ENCODE measurements at places on chromosomes 3 and 15.

DNA sequence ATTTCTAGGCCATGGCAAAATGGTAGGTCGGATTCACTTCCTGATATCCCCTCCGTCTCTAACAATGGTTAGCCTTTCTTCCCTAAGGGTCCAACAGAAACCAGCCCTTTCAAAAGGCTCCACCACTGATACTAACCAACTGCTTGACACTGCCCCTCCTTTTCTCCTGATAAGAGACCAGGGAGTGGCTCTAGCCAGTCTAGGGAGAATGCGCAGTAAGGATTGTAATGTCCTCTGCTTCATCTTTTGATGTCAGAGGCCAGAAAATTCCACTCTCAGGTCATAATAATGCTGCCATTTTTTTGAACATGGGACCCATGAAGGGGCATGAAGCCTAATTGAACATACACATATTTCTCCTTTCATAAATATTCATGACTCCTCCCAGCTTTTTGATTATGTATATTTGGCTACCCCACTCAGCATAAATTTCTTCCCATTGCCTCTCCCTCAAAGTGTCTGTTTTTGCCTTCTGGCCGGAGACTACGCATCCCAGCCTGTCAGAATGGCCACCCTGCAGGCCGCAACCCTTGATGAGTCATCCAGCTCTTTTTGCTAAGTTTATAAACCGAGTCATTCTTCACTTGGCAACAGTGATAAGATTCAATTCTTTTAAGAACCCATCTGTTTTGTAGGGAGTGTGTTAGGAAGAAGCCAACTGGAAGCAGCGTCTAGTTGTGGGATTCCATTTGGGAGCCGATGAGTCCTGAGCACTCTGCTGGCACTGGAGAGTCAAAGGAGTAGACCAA, 189.0 kb upstream of the MCTP2 start:
- DNase-seq = no peak

DNA sequence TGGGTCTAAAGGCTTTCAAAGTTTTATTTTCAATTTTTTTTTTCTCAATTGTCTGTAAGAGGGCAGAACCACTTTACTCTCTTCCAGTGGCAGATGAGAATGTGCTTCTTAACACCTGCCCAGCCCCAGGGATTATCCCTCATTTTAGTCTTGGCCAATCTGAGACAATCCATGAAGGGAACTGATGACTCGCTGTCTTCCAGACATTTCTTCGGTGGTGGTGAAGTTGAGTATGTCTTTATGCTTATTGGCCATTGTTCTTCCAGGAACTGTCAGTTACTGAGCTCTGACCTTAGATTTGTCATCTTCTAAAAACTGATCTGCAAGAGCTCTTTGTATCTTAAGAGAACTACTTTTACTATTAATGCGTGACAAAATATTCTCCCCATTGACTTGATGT, 139.5 kb downstream of the TJP1 start:
- no peak for DNase-seq

DNA sequence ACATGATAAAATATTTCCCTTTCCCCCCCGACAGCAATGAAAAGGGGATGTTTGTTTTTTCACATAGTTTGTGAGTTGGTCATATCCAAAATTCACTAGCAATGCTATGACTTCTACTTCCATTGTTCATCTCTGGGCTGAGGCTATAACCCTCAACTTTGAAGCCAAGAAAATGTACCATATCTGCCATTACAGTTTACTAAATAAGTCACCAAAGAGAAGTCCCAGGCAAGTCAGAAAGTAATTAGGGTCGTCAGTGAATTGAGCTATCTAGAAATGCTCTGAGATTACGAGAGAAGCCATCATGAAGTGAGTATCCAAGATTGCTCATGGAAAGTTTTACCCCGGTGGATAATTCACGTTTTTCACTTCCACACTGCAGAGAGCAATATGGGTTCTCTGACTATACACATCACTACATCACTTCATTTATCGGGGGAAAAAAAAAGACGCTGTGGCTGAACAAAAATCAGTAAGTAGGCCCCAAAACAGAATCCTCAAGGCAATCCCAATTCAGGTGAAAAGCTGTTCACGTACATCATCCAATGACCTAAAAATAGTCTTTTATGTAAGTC, 1.4 kb downstream of the PEAK1 start:
- DNase-seq = no peak

- DNase-seq = no peak
Measured at GRCh38 chr3:4140921-4141320, 162.2 kb upstream of the SETMAR start.

GRCh38 chr3:25229586-25229985, 198.5 kb upstream of the RARB start:
- DNase-seq = no peak

GRCh38 chr15:60006203-60006862, 2.2 kb downstream of the FOXB1 start:
- DNase-seq = peak; percentile 42

DNA sequence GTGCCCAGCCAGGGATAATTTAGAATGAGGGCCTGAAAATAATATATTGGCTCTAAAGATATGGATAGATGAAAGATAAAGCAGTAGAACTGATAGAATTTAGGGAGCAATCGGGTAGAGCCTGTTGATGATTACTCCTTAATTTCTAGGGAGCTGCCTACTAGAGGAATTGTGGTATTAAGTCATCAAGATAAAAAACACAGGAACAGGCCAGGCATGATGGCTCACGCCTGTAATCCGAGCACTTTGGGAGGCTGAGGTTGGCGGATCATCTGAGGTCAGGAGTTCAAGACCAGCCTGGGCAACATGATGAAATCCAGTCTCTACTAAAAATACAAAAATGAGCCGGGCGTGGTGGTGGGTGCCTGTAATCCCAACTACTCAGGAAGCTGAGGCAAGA, 130.4 kb downstream of the PCCB start:
- no peak for DNase-seq

DNA sequence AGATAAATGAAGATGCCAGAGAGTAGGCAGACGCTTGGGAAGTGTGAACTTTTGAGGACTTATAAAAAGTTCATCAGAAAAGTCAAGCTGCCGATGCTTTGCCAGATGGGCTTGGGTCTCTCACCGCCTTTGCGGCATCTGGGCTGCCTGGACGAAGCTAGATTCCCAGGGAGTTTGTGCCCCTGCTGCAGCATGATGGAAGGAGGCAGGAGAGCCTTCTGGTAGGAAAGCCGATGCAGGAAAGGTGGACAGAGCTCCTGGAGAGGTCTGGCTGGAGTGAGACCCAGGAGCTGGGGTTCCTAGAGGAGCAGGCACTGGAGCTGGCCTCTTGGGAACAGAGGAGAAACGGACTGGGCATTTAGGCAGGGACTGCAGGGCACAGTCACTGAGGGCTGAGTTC, 51.9 kb upstream of the ATP2B2 start:
- DNase-seq = no peak

DNA sequence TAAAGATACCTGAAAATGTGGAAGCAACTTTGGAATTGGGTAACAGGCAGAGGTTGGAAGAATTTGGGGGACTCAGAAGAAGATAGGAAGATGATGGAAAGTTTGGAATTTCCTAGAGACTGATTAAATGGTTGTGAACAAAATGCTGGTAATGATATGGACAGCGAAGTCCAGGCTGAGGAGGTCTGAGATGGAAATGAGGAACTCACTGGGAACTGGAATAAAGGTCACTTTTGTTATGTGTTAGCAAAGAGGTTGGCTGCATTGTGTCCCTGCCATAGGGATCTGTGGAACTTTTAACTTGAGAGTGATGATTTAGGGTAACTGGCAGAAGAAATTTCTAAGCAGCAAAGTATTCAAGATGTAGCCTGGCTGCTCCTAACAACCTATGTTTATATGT, 13.0 kb downstream of the MITF start:
- no peak for DNase-seq

- no peak for DNase-seq
Measured at GRCh38 chr15:88744548-88745020, 58.7 kb upstream of the ACAN start.

DNA sequence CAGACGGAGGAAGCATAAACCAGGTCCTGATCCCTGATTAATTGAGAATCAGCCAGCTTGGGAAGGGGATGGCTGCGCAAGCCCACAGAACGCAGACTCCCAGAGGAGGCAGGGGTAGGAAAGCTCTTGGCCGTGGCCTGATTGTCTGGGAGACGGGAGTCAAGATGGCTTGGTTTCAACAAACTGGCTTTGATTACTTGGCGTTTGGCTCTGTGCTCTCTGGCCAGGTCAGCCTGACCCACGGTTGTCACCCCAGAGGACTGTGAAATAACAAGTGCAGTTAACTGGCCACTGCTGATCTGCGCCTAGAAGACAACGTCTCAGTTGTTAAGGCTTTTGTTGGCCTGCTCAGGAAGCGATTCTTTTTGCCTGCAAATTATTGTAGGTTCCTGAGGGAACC, 387.0 kb upstream of the PROK2 start:
- DNase-seq = no peak

GRCh38 chr3:56135941-56136340, 332.3 kb downstream of the ERC2 start:
- no peak for DNase-seq

DNA sequence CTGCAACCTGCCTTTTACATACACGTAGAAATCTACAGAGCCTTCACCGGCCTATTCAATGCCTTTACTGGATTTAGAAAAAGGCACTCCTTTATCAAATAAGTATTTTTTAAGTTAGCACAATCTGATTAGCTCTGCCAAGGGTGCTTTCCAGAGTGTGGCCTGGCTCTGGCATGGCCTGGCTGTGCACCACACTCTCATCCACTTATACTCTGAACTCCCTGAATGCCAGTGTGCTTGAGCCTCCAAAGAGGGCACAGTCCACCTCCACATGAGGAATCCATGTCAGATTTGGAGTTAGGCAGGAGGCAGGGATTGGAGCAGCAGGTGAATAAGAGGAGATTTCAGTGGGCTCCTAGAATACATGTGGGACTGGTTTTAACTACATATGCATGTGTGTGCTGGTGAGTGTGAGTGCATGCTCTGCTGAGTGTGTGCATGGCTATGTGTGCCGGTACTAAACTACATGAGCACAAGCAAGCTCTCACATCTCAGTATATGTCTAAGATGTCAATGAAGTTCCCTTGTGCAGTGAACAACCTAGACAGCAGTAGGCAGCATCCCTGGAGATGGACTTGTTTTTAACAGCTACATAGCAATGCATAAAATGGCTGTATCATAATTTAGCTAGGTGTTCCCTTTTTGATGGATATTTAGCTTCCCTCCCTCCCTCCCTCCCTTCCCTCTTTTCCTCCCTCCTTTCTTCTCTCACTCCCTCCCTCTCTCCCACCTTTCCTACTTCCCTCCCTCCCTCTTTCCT, 17.8 kb upstream of the ZFAND6 start:
- DNase-seq = no peak

DNA sequence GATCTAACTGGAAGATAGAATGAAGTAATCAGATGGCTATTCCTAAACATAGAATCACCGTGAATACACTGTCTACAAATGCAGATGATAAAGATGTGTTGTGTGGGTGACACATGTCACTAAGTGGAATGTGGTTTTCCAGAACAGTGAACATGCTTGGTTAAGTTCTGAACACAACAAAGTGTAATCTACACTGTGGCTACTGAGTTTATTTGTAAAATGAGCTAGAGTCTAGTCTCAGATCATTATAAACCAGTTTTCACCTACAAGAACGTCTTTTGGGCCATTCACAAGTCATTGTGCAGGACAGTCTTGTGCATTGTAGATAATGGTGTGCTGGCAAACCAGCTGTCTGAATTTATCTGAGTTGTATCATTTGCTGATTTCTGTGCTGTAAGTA, 35.3 kb downstream of the OXNAD1 start:
- DNase-seq = no peak

- DNase-seq = no peak
Measured at GRCh38 chr3:50557106-50557505, 10.4 kb downstream of the C3orf18 start.
